ENCODE measurements at places on chromosomes 3 and 15.
A peak's percentile ranks its signal among the peaks of the same experiment; 100 is the strongest.

- DNase-seq = no peak
Observed at GRCh38 chr3:48456456-48456855, 9.9 kb downstream of the ATRIP start.

DNA sequence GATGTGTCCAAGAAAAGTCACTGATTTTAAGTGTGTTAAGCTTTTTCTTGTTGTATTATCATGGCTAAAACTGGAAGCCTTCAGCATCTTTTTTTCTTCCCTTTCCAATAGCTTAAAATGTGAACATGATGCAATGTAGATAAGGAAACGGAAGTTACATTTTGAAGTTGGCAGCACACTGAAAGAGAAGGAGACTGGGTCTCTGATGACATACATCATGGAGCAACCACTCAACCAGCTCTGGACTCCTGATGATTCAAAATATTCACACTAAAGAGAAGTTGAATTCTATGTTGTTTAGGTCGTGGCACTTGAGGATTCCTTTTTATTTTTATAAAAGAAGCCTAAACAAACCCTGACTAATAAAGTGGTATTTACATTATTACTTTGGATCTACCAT is 488.3 kb upstream of the ALCAM start:
- DNase-seq = no peak

GRCh38 chr15:32831485-32831884 is 113.7 kb downstream of the GREM1 start:
- no peak for DNase-seq

GRCh38 chr3:70464876-70465275 is 152.4 kb upstream of the MDFIC2 start:
- no peak for DNase-seq

GRCh38 chr15:65569728-65570127 is 39.5 kb downstream of the HACD3 start:
- peak; percentile 41 for DNase-seq

- no peak for DNase-seq
Observed at GRCh38 chr3:128402319-128402718, 64.4 kb downstream of the DNAJB8 start.

- no peak for DNase-seq
Observed at GRCh38 chr3:170128259-170128976, 53.1 kb downstream of the PHC3 start.

GRCh38 chr15:60049948-60050347 is 45.8 kb downstream of the FOXB1 start:
- DNase-seq = no peak

DNA sequence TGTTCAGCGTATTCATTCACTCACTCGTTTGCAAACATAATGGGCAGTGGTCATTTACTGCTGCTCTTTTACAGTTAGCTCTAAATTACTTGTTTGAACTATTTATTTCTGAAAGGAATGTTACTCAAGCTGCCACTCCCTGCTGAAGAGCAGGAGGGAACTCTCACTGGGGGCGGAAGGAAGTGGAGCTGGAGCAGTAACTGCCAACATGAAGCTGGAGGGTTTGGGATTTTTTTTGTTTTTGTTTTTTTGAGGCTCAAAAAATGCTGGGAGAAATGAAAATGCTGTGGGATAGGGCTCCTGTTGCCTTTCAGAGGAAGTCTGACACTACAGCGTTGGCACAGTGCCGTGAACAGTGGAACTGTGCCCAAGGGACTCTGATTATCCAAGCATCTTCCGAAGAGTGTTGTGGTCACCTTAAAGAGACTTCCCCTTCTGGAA is 44.1 kb downstream of the SENP2 start:
- no peak for DNase-seq

GRCh38 chr3:29310865-29311264 is 30.0 kb downstream of the RBMS3 start:
- DNase-seq = no peak

DNA sequence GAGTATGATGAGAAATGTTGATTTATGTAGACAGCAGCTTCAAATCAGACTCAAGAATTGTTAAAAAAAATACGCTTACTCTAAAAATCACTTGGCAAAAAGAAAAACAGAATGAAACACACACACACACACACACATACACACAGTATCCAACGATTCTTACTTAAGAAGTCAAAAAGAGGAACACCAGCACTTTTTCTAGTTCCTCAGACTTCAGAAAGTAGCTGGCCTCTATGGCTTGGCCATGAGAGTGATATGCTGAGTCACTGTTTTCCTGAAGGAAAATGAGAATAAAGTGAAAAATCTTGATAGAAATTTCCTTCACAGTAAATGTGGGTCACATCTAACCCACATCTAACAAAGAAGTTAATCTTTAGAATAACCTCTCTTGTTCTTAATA is 22.1 kb downstream of the CNTN3 start:
- no peak for DNase-seq

- no peak for DNase-seq
Observed at GRCh38 chr3:64438812-64439211, 213.5 kb upstream of the PRICKLE2 start.
